ENCODE measurements at places on chromosomes 3 and 15.
A peak's percentile ranks its signal among the peaks of the same experiment; 100 is the strongest.

DNA sequence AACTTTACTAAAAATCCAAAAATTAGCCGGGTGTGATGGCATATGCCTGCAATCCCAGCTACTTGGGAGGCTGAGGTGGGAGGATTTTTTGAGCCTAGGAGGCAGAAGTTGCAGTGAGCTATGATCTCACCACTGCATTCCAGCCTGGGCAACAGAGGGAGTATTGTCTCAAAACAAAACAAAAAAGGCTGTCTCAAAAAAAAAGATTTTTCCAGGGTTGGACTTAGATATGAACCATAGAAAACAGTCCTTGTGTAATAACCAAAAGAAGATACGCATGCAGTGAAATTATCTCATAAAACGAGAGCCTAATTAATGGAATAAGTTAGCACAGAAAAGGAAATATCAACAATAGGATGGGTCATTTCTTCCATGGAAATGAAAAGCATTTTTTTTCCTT, 320.4 kb upstream of the RASGRP1 start:
- peak; percentile 82 for DNase-seq

- DNase-seq = no peak
Observed at GRCh38 chr3:105364128-105364527, 2.6 kb upstream of the ALCAM start.

DNA sequence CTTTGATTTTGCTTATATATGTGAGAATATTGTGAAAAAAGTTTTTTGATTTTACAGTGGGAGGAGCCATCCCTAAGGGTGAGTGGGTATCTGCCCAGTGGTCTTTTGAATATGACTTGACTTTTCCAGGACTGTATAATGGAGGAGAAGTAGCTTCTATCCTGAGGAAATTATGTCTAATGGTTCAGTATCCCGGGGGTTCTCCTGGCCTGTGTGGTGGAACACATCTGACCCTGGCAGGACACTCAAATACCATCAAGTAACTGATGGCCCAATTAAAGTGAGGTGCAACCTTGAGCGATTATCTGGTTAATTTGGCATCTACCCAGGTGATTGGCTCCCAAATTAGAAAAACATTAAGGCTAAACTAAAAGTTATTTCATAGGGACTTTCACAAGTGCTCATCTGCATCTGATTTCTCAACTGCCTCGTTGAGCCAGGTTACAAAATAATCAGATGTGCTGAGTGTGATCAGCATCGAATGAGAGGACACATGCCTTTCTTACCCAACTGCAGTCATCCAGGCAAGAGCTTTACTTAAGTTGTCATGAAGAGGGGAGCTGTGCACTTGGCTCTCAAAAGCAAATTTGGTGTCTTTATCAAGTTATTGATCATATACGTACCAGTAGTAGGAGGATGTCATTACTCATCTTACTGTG, 201.4 kb downstream of the IL5RA start:
- no peak for DNase-seq

DNA sequence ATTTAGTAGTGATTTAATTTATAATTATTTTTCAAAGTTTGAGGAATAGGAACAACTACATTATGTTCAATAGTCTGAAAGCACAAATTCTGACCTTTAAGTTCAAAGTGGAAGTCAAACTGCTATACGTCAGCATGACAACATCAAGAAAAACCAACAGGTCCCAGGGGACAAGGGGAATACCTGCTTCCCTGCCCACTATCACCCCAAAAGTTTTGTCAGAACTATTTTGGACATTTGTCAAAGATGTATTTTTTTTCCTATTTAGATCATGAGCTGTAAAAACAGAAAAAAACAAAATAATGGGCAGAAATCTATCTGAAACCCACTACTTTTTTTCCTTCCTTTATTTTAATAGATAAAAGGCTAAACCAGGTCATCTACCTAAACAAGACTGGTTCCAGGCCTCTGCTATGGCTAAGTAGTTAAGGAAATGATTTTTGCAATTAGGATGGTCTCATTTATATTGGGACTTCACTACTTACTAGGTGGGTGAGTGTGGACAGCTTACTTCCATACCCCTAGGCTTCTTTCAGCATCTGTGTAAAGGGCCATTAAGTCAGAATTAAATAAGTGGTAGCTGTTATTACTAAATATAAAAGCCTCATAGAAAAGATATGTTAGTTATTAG, 746.3 kb downstream of the FHIT start:
- DNase-seq = no peak

- peak; percentile 49 for DNase-seq
Observed at GRCh38 chr15:51229907-51230330, 108.5 kb downstream of the CYP19A1 start.

GRCh38 chr15:52010633-52011595, 8.1 kb upstream of the MAPK6 start:
- no peak for DNase-seq

DNA sequence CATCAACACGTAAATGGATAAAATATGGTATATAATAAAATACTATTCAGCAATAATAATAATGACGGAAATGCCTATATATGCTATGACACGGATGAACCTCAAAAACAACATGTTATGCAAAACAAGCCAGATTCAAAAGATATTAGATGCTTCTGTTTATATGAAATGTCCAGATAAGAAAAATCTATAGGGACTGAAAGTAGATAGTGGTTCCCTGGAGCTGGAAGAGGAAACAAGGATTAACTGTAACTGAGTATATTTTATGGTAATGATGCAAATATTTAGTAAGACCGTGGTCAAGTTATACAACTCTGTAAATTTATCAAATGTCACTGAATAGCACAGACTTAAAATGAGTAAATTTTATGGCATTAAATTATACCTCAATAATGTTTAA, 25.8 kb upstream of the WDR49 start:
- DNase-seq = no peak

DNA sequence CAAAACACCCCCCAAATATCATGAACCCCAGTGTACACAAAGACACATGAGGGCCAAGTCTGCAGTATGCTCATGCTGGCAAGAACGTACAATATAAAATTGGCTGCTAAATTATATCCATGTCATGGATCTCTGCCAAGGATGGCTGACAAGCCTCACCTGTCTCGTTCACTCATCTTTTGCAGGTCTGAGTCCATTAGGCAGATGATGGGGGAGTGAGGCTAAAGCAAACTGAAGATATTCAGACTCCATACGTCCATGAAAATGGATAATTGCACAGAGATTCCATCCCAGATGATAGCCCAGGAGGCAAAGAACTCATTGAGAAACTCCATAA, 122.3 kb upstream of the PTPRG start:
- no peak for DNase-seq

DNA sequence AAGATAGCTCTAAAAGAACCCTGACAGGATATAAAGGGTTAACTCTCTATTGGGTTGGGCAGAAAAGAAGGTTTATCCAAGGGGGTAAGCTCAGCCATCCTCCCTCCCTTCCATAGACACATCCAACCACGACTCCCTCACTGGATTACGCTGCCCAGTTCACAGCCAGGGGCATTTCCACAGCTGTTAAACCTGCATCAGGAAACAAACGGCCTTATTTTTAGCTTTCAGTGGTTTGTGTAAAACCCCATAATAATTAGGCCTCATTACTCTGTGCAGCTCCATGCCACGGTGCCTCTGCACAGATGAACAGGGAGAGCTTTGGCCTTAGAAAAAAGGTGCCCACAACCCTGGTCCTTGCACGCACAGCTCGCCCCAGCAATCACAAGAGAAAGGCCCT, 110.6 kb downstream of the GABRB3 start:
- peak; percentile 3 for DNase-seq

DNA sequence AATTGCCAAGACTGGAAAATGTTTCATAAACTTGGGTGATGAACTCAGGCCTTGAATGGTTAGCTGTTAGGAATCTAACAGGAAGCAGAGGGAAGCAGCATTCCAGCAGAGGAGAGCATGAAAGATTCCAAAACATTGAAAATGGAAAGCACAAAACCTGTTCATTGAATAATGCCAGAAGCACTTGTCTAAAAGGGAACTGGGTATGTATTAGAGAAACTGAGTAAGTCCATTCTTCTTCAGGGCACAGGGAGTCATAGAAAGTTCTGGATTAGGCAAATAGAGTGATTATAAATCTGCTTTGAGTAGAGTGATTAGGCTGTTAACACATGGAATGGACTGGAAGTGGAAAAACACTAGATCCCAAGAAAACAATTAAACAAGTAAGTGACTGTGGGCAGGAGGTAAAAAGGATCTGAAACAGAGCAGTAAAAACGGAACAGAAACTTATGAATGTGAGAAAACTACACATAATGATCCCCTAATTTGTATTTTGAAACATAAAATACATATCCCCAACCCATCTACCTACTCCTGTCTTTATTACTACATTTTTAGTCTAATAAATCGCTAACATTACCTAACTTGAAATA, 343.4 kb downstream of the TBC1D5 start:
- DNase-seq = no peak

DNA sequence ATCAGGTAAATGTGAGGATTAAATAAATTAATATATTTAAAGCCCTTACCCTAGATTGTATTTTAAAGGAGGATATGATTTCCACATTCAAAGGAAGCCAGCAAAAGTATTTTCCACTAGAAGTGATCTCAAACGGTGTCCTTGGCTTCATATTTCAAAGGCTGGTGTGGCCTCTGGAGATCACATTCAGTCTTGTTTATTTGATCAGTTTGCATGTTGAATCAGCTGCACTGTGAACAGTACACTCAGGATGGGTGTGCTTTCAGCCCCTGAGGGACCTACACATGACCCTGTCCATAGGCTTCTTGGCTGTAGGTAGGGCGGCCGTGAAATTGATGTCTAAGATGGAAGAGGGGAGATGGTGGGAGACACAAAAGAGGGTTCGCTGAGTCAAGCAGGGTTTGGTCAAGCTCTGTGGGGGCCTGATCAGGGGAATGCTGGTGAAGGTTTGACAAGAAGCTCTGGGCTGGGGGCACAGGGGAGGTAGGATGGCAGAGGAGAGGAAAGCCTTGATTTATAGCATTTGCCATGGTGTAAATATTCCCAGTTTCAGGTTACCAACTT, 21.9 kb downstream of the CYP8B1 start:
- DNase-seq = no peak

GRCh38 chr15:80264031-80264430, 12.0 kb upstream of the CTXND1 start:
- DNase-seq = no peak

GRCh38 chr15:63256433-63257274, 20.8 kb upstream of the APH1B start:
- peak; percentile 66 for DNase-seq

- DNase-seq = no peak
Observed at GRCh38 chr15:35064576-35065190, 20.4 kb downstream of the NANOGP8 start.

GRCh38 chr3:71078723-71079525, 504.6 kb downstream of the FOXP1 start:
- no peak for DNase-seq

DNA sequence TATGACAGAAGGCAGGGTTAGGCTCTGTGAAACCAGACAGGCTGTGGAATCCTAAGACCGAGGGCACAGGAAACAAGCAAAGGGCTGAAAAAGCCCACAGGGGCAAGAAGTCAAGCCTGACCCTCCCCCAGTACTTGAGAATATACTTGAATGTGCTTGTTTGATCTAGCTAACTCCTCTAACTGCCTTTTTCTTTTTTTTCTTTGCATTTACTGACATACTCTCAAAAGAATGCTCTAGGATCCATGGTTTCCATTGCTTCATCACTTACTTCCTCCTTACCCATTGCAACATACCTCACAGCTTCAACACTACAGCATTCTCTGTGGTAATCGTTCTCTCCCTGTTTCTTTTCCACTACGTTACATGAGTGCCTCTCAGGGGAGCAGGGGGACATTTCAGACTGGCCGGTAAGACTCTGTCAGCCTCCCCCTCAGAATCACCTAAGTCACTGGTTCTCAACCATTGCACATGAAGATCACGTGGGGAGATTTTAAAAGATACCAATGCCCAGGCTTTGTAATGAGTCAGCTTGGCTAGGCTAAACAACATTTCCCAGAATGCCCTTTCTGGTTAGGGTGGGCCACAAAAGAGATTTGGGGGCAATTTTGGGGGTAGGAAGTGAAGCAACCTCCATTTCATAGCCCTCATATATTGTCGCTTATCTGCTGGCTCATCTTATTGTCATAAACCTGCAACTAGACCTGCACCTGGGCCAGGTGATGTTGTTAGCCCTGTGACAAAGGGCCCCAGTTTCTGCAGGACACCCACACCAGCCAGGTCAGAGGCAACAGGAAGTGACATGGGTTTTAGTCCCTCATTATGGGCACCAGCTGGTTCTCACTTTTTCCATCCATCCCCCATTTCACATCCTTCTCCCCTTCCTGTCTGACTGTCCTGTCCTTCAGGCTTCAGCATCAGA, 24.6 kb upstream of the RSL24D1 start:
- peak; percentile 37 for DNase-seq

DNA sequence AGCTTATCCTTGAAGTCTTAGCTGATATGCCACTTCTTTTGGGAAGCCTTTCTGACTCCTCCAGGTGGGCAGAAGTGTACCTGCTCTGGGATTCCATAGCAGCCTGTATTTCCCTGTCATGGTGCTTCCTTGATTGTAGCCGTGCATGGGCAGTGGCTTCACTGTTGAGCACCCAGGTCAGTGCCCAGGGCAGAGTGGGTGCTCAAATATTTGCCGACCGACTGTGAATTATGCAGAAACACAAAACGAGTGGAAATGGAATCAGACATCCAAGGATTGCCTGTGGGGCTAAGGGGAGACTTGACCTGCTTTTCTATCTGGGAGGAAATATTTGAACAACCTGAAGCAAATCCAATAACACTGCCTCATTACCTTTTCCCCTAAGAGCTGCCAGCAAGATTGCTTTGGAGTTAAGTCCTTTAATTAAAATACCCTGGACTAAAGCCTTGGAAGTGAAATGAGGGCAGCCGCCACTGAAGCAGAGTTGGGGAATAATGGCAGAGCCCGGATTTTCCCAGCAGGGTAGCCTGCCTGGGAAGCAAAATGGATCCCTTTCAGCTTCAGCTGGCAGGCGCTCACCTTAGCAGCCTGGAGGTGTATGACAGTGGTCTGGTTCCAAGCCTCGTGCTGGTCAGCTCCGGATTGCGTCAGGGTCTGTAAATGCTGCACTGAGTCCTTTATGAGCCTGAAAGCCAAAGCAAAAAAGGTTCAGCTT, 14.9 kb downstream of the ACOX2 start:
- DNase-seq = no peak

DNA sequence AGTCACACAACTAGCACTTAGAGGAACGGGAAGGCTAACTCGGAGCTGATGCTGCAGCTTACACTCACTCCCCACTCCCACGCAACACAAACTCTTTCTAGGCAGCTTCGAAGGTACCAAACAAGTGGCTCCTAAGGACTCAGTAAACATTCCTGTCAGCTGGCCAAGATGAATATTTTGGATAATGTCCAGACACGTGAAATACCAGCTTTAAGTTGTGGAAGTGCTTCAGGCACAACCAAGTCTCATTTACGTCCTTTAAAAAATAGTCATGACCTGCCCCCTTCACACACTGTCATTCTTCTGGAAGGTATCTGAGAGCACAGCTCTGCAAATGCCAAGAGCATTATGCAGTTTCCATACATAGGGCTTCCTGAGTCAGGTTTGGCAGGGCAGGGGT, 1005.9 kb upstream of the CFAP20DC start:
- no peak for DNase-seq

DNA sequence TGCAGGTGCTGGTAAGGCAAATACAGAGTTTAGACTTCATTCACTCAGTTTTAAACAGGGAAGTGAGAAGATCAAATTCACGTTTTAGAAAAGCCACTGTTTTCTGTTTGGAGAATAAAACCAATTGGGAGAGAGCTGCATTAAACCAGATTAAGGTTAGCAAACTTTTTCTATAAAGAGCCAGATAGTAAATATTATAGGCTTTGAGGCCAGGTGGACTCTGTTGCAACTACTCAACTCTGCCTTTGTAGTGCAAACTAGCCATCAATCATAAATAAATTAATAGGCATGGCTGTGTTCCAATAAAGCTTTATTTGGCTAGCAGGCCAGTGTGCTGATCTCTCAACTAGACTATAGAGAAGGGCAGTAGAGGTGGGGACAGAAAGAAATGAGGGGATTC, 33.5 kb downstream of the SUCLG2 start:
- DNase-seq = no peak

Measured in foreskin melanocyte (primary cell).